T-helper 9 cell (primary cell): ENCODE measurements at places on chromosomes 1 and 21.

GRCh38 chr1:40784141-40784770, 669 bp downstream of the KCNQ4 start:
- DNase-seq: no peak

DNA sequence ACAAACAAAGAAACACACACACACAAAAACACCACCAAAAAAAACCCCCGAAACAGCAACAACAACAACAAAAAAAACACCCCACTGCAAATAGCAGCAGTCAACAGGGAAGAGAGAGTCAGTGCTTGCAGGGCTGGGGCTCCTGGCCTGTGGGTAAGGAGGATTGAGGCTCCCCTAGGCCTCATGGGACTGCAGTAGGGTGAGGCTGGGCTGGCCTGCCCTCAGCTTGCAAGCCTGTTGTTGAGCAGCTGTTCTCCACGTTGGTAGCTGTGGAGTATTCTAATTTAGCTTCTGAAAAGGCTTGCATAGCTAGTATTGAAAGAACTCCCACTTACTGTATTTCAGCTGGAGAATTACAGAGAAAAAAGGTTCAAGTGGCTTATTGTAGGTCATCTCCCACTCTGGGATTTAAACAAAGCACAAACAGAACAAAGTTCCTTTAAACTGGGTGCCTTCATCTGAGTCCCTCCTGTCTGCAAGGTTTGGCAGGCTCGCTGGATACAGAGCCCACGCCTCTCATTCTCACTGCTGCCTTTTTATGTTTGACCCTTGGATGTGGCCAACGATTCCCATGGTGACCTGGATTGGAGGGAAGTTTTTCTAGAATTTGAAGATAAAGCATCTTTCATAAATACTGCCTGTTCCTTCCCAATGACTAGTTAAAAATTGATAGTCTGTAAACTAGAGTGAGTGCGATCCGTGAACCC, 247.2 kb downstream of the KIF26B start:
- no peak for DNase-seq

DNA sequence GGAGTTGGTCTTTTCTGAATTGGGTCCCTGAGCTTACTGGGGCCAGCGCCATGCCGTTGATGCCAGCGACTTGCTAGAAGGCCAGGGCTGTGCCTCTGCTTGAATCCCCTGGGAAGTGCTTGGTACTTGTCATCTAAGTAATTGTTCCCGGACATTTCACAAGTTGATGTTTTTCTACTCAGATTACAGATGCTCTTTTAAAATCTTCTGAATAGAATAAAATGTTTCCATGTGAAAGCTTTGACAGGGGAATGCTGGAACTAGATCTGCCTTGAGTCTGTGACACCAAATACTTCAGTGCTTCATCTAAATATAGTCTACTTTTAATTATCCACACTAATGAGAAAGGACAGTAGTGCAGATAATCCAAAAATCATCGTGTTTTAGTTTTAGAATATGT, 38.3 kb downstream of the PTGFRN start:
- DNase-seq: no peak

- no peak for DNase-seq
These were observed 30.4 kb upstream of the ZBTB21 start for GRCh38 chr21:42040411-42041180.

GRCh38 chr21:45959779-45960390, 21.7 kb upstream of the COL6A1 start:
- DNase-seq: no peak

DNA sequence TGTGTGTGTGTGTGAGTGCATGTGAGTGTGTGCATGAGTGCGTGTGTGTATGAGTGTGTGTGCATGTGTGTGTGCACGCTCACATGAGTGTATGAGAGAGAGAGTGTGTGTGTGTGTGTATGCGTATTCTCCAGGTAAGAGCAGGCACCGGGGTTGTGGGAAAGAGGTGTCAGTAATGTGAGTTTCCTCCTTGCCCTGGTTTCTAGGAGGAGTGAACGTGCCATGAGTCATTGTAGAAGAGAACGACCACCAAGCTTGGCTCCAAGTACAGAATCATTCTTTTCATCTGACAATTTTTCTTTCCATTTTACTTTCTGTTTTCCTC, 79.1 kb downstream of the POFUT2 start:
- DNase-seq: no peak
